ENCODE measurements at places on chromosomes 1 and 21.

DNA sequence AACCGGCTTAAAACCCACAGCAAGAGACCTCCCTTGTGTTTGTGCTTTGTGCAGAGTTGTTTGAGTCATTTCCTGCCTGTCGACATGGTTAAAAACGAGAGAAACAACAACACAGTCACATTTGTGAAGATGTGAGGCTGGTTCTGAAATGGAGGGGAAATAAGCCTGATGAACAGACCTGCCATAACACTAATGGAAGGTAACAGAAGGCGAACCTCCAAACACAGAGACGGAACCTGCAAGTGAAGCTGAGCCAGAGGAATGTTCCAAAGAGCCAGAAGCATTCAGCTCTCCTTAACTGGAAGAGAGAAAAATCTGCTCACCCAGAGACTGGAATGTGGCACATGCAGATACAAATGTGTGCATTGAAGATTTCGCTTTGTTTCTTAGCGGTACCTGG lies 53.2 kb upstream of the RAVER2 start:
- DNase-seq, result peak; percentile 16

- peak; percentile 48 for DNase-seq
Observed at GRCh38 chr1:25037174-25038074, 107.3 kb upstream of the RUNX3 start.

- no peak for DNase-seq
Observed at GRCh38 chr1:54567961-54568360, 19.9 kb downstream of the ACOT11 start.

DNA sequence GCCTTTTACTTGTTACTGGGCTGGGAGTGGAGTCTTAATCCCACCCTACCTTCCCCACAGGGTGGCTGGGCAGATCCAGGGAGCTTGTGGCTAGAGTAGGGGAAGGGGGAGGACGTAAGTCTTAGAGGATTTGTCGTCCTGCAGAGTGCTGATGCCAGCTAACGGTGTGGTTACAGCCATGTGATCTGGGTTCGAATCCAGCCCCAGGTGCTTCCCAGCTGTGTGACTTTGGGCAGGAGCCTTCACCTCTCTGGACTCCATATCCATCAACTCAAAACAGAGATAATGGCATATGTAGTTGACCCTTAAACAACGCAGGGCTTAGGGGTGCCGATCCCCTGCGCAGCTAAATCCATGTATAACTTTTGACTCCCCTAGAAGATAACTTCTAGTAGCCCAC lies 108.4 kb upstream of the TMEM51 start:
- no peak for DNase-seq

DNA sequence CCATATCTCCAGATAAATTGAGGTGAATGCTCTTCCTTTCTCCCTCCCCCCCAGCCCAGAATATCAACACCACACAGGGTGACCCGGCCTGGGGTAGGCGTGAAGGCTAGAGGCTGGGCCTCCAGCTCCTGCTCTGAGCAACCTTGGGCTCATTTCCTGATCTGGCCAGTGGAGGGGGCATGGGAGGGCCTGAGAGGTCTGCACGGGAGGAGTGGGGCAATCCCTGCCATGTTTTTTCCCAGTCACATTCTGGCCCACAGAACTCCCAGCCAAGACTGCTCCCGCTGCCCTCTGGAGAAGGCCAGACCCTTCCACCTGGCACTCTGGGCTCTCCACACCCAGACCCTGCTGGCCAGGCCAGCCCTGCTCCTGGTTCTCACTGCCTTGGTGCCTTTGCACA lies 3.9 kb downstream of the CLDN19 start:
- peak; percentile 31 for DNase-seq

- DNase-seq, result no peak
Observed at GRCh38 chr1:81594206-81594605, 206.5 kb upstream of the ADGRL2 start.

All from stomach (tissue), 19 donors.